Bone marrow (tissue), 2 donors: ENCODE measurements at places on chromosomes 11 and 22.

- DNase-seq = no peak
Observed at GRCh38 chr11:131423688-131424087, 53.3 kb downstream of the NTM start.

GRCh38 chr11:134554861-134555260 is 142.8 kb upstream of the B3GAT1 start:
- no peak for DNase-seq

DNA sequence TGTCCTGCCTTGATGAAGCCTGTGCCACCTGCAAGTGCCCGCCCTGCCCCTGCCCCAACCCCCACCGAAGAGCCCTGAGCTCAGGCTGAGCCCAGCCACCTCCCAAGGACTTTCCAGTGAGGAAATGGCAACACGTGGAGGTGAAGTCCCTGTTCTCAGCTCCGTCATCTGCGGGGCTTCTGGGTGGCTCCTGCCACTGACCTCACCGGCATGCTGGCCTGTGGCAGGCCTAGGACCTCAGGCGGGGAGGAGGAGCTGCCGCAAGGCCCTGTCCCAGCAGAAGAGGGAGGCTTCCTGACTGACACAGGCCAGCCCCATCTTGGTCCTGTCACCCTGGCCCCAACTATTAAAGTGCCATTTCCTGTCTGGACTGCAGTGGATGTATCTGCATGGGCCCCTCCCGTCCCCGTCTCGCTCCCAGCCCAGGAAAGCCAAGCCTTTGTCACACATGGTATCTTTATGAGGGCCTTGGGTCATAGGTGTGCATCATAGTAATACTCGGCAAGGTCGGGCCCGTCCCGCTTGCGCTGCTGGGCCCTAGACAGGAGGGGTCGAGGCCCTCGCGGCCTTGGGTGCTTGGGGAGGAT is 882 bp downstream of the FREY1 start:
- DNase-seq = no peak

GRCh38 chr11:43802509-43802908 is 78.1 kb upstream of the ALKBH3 start:
- DNase-seq = no peak

DNA sequence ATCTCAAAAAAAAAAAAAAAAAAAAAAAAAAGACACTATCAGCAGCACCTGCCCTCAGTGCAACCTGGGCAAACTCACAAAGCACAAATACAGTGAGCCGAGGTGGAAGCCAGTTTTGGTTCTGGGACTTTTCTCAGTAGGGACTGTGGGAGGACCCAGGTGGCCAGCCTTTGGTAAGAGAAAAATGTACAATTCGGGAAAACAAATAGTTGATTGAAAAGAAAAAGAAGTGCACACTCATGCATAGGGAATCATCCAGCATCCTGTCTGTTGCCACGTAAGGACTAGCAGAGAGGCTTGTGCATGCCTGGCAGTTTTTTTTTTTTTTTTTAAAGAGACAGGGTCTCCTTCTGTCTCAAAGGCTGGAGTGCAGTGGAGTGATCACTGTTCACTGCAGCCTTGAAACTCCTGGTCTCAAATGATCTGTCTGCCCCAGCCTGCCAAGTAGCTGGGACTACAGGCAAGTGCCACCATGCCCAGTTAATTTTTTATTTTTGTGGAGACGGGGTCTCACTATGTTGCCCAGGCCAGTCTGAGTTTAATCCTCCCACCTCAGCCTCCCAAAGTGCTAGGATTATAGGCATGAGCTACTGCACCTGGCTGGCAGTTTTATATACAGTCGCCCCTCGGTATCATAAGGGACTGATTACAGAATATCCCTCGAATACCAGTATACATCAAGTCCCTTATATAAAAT is 36.7 kb downstream of the TPST2 start:
- peak; percentile 18 for DNase-seq
